ENCODE measurements at places on chromosomes 2 and 18.

GRCh38 chr18:57859314-57859713 is 56.2 kb upstream of the ATP8B1 start:
- DNase-seq = no peak

- DNase-seq = no peak
Measured at GRCh38 chr2:72708236-72708635, 117.6 kb downstream of the EXOC6B start.

- DNase-seq = no peak
Measured at GRCh38 chr2:160224507-160224906, 24.4 kb upstream of the ITGB6 start.

GRCh38 chr2:30981096-30981495 is 157.1 kb downstream of the GALNT14 start:
- DNase-seq = no peak

GRCh38 chr18:10927286-10927992 is 221.9 kb downstream of the PIEZO2 start:
- no peak for DNase-seq

GRCh38 chr2:235612181-235612950 is 118.5 kb downstream of the AGAP1 start:
- no peak for DNase-seq

DNA sequence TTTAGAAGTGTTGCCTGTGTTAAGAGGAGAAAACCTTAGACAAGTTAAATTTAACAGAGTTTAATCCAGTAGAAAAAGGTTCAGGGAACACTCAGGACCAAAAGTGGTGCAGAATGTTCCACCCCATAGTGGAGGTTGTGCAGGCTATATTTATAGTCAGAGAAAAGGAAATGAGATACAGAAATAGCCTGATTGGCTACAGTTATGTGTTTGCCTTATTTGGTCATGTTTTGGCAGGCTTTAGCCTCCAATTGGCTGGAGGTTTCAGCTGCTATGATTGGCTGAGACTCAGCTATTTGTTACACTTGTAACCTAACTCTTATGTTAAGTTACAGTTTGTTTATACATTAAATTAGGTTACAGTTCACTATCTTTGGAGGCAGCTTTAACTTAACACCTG is 4.2 kb downstream of the STAMBP start:
- DNase-seq = no peak
